ENCODE measurements at places on chromosomes 1 and 21.

- DNase-seq, result no peak
Observed at GRCh38 chr1:17272646-17273045, 23.7 kb downstream of the PADI3 start.

DNA sequence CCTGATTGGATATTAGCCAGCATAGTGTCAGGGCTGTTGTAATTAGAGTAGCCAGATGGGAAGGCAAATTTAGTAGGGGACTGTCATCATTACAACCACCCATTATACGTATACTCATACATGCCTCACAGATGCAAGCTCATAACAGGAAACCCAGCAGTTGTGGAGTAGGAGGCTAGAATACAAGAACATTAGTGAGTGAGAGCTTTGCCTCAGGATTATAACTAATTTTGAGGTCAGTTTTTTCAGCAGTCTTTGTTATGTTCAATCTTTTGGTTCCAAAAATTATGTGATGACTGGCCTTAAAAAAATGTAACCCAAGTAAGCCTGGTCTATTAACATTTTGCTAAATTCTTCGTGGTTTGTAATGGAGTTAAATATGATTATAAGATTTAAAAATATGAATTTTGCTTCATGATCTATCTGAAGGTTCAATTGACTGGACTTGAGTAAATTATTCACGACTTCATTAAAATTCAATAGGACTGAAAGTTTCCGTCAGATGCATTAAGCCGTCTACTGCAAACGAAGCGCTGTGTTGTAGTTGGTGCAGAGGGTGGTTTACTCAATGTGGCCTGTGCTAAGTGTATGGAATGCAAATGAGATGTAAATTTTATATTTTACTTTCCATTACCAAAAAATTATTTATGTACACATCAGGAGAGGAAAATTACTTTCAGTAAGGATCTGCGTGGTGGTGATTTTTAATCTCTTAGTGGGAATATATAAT lies 48.8 kb downstream of the KCNK1 start:
- DNase-seq, result peak; percentile 75

- DNase-seq, result no peak
Observed at GRCh38 chr1:186782791-186783190, 46.0 kb upstream of the PLA2G4A start.

DNA sequence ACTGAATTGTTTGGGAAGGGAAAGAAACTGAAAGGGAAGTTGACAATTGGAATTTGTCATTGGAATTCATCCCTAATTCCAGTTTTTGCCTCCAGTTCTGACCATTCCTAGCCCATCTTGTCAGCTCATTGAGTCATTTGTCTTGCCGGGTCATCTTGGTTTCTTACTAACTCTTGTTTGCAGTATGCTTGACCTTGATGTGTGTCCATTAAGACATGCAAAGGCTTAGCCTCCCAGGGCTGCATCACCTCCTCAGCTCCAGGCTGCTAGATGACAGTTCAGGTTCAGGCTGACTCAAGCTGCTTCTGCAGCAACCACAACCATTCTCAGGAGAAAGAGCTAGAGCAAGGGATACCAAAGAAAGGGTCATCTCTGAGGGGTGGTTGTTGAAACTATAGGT lies 151.3 kb upstream of the PTGFR start:
- no peak for DNase-seq

DNA sequence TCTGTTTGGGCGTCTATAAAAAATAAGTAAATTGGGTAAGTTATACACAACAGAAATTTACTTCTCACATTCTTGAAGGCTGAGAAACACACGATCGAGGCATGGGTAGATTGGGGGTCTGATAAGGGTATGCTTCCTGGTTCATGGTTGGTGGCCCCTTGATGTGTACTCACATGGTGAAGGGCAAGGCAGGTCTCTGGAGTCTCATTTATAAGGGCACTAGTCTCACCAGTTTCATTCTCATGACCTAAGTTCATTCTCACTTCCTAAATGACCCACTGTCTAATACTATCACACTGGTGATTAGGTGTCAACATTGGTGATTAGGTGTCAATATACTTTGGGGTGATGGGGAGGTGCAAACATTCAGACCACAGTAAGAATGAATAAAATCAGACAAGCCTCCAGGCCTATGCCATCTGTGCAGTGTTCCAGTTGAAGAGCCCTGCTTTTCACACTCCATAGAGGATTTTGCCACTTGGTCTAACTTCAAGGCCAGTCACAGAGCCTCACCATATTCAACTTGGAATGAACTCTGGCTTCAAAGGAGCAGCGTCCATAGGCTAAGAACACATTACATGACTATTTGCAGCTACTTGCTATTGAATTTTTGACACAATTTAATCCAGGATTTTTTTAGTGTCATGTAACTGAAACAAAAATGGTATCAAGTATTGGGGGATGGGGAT lies 2.5 kb upstream of the GBP4 start:
- DNase-seq, result no peak

DNA sequence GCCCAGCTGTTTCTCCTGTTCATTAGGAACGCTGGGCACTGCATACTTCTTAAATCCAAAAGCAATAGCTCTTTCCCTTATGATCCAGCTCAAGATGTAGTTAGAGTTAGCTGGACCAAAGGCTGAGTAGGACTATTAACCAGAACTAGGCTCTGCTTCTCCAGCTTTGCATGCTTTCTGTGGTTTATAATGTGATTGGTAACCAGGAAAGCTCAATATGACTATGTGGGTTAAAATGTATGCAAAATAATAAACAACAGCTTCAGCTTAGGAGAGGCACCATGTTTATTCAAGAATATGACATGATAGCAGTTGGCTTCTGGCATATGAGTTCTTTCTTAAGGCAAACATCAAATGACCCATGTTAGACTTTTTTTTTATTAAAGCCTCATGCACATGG lies 73.8 kb downstream of the LYPLAL1 start:
- DNase-seq, result no peak

DNA sequence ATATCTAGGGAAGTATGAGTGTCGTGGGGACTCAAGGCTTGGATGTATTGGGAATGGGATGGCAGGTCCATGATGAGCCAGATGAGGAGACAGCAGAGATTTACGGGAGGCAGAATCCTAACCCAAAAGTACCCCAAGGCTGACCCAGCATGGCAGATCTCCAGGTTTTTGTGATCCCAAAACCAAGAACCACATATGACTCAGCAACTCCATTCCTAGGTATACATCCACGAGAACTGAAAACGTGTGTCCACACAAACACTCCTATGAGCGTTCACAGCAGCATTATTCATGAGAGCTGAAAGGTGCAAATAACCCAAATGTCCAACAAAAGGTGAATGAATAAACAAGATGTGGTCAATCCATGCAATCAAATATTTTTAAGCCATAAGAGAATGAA lies 201.5 kb downstream of the KAZN start:
- no peak for DNase-seq

Data from DMS 273 treated with DMSO at 0.1 percent for 48 hours (cell line).